ENCODE measurements at places on chromosomes 5 and 9.

- peak; percentile 66 for DNase-seq
Measured at GRCh38 chr9:105694848-105695581, 674 bp downstream of the TMEM38B start.

GRCh38 chr5:181215997-181216989 is 6.8 kb upstream of the TRIM41 start:
- DNase-seq, result no peak

GRCh38 chr9:83980395-83981125 is at the start of gene RMI1:
TSS of gene RMI1 (plus strand) at chr9:83980805. CDS start at chr9:84000987, 20,182 bp downstream.
- peak; percentile 96 for DNase-seq

DNA sequence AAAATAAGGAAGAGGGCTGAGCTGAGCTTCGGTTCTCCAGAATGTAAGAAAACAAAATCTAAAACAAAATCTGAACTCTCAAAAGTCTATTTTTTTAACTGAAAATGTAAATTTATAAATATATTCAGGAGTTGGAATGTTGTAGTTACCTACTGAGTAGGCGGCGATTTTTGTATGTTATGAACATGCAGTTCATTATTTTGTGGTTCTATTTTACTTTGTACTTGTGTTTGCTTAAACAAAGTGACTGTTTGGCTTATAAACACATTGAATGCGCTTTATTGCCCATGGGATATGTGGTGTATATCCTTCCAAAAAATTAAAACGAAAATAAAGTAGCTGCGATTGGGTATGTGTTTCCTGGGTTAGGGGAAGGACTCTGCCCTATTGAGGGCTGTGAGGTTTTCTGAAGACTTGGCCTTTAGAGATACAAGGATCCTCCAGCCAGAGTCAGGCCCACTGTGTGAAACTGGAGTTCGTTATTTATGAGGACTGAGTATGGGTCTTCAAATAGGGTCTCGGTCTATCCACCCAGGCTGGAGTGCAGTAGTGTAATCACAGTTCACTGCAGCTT is 3.8 kb downstream of the EGR1 start:
- no peak for DNase-seq

DNA sequence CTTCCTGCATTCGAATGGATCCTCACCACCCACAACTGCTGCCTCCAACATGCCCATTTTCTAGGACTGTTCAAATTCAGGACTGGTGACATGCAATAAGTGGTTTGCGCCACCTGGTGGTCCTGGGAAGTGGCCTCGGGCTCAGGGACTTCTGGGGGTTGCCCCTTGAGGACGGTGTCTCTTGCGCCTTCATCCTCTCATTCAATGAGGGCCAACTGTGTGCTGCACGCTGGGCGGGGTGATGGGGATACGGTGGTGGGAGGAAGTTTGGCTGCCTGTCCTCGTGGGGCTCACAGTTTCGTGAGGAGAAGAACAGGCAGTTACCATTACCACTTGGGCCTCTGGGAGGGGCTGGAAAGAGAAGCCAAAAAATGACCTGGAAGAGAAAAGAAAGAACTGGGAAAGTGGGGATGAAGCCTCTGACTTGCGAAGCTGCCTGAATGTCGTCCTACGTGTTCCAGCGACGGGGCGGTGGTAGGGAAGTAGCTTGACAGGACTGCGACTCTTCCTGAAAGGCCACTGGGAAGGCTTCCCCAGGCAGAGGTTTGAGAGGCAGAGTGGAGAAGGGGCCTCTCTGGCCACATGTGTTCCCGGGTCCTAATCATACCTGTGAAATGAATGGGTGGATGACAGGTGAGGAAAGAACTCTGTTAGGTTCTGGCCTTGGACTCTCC is 49.0 kb downstream of the PSD2 start:
- peak; percentile 81 for DNase-seq

DNA sequence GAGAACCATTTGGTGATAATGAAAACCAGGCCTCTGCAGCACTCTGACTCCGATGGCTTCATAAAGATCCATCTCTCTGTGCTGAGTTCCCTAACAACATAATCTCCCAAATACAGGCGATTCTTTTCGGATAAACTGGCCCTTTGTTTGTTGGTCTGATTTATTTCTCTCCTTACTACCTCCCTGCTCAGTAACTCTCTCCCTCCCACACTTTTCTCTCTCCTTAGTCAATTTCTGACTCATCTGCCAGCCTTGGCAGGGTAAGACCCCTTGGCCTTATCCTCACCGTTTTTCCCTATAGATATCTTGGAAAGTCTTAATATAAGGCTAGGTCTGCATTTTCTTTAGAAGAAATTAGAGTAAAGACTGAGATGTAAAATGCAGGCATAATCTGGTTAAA is 128.7 kb downstream of the BRINP1 start:
- DNase-seq, result no peak

- DNase-seq, result no peak
Measured at GRCh38 chr9:137789295-137789895, 88.2 kb upstream of the CACNA1B start.

DNA sequence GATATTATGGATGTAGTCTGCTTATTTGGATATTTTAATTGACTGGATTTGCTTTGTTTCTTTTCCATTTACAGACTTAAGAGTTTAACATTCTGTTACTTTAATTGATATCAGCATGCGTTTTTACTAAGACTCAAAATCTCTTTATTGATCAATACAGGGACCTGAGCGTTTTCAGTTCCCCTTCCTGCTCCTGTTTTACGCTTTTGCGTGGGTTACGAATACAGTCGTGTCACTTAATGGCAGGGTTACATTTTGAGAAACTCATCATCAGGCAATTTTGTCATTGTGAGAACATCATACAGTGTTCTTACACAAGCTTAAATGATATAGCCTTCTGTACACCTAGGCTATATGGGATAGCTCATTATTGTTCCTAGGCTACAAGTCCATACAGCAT is 65.2 kb downstream of the PBX3 start:
- no peak for DNase-seq

DNA sequence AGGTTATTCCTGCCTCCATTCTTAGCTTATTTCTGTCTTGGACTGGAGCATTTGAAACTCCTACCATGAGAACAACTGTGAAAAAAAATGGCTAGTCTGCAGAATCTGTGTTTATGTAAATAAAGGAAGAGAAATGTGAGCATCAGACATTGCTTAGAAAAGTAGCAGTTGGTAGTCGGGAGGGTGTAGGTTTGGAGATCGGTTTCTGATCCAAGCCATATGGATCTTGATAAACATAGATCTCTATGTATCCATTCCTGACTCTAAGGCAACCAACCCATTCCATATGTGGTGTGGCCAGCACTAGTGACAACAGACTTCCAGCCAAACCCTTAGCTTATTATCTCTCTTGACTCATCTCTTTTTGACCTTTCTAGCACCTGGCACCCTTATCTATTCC is 127.1 kb downstream of the NMUR2 start:
- no peak for DNase-seq
